ENCODE measurements at places on chromosomes 11 and 22. TPM values are rescaled to one million over a fixed set of nuclear protein-coding genes. Genes with fewer than 3 reads are reported as not detected.
A peak's percentile ranks its signal among the peaks of the same experiment; 100 is the strongest.

DNA sequence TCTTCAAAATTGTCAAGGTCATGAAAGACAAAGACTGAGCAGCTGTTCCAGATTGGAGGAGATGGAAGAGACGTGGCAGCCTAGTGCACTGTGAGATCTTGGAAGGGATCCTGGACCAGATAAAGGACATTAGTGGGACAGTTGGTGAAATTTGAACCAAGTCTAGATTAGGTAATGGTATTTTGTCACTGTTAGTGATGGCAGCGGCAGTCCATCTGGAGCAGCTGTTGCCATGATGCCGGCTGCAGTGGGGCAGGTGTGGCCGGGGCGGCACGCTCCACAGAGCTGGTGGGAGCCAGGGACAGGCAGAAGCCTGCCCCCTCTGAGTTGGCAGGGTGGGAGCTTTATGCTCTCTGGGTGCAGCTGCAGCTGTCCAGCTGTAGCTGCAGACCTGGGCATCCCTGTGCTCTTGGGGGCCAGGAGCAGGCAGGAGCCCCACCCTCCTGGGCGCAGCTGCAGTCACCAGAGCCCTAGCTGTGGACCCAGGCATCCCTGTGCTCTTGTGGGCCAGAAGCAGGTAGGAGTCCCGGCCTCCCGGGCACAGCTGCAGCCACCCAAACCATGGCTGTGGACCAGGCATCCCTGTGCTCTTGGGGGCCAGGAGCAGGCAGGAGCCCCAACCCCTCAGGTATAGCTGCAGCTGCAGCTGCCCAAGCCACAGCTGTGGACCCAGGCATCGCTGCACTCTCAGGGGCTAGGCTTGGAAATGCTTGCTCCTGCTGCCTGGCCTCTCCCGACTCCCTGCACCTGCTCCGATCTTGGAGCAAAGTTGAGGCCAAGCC, 20.7 kb downstream of the DIXDC1 start:
- no peak for DNase-seq

DNA sequence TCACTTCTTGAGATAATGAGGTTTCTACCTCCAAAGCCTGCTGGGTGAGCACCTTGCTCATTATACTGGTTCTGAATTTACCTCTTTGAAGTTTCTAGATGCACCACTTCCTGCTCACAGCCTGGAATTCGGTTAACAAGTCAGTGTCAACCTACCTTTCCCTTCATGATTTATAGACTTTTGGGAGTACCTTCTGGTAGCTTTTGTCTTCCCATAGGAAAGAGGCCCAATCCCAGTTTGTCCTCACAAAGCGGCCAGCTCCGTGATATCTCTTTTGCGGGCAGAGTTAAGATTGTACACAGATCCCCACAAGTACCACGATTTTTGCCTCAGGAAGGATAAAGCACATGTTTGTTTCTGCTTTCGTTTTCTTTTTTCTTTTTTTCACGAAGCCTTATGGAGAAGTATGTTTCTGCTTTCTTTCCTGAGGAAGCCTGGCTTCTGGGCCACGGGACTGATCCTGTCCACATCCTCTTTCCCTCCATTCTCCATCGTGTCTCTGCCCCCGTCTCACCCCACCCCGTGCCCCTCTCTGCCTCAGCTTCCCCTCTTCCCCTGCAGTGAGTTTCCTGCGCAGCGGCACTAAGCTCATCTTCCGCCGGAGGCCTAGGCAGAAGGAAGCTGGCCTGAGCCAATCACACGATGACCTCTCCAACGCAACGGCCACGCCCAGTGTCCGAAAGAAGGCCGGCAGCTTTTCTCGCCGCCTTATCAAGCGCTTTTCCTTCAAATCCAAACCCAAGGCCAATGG, 5.7 kb upstream of the HINFP start:
- DNase-seq = no peak

GRCh38 chr11:115522302-115522701, 18.1 kb upstream of the CADM1 start:
- no peak for DNase-seq

DNA sequence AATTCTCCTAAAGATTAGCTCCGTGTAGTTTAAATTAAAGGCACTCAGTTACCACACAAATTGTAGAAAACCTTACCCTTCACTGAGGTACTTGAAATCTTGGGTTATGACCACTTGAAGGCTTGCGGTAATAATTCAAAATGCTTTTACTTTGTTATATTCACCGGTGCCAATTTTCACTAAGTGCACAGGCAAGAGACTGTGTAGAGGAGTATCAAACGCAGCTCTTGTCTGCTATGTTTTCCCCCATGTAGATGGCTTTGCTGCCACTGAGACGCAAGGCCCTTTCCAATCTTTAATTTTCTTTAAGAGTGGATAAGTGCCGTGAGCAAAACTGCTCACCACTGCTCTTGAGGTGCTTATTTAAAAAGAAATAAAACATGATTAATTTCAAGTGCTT, 155.8 kb downstream of the CADM1 start:
- DNase-seq = no peak

DNA sequence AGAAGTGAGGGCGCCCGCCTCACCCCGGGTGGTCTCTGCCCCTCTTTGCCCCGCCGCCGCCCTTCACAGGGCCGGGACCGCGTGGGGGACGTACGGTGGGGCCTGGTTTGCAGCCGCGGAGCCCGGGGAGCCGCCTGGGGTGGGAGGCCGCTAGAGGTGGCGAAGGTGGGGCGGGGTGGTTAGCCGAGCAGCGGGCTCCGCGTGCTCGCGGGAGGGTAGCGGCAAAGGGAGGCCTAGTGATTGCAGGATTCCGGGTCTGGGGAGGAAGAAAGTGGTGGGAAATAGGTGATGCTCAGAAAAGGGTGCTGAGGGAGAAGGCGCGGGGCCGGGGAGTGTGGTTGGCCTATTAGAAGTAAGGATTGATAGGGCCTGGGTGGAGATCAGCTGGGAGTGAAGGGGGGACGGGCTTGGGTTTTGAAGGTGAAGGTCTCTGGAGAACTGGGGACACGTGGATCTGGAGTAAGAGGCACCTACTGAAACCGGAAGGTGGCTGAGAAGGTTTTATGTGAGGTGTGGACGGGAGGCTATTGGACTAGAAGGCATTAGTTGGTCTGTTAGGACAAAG, 571 bp downstream of the FAR1 start:
- DNase-seq = no peak

GRCh38 chr22:40741116-40741515, 61.8 kb downstream of the MCHR1 start:
- no peak for DNase-seq

DNA sequence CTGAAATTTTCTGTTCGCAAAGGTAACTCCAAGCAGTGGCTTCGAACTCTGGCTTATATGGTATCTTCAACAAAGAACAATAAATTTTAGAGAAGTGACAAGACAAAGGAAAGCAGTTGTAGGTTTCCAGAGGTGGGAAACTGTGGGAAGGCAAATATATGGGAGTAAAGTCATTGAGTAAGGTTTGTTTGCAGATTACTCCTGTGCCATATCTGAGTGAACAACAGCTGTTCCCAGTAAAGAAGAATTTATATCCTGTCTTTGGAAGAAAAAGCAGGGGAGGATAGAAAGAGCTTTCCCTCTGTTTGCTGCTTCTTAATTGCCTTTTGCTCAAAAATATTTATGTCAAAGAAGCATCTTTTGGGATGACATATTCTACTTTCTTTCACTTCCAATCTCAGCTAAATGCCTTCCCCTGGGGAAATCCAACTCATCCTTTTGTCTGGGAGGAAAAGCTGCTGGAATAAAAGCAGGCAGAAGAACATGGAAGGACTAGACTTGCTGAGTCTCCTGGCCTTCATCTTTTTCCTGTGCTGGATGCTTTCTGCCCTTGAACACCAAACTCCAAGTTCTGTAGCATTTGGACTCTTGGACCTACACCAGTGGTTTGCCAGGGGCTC, 10.4 kb upstream of the RCN1 start:
- DNase-seq = no peak

DNA sequence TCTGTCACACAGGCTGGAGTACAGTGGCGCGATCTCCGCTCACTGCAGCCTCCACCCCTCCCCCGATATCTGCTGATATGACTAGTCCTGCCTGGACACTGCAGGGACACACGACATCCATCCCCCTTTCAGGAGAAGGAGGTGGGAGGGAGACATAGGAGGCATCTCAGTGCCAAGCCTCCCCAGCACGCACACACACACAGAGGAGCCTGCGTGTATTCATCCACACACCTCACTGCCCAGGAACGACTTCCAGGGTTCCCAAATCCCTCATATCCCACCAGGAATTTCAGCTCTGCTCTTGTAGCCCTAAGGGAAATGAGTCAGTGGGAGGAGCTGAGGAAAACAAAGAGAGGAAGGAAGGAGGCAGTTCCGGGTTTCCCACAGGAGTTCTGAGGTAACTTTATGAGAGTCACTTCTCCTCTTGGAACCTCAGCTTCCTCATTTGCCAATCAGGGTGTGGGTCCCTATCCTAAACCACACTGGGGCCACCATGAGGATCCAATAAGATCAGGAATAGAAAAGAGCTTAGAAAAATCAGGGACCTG, 37.2 kb upstream of the ACER3 start:
- no peak for DNase-seq

DNA sequence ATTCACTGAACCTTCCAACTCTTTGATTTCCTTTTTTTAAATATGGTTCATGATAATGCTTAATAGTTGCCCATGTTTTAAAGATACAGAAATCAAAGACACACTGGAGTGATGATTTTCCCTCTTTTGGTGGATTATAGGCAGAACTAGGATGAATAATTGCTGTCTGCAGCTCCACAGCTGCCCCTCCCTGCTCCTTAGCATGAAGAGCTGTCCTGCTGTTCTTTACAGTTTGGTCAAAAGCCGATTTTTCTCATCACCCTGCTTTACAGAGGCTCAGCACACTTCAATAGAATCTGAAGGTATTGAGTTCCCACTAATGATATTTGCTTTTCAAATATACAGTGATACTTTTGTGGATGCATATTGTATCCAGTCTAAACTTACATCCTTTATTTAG, 202.6 kb downstream of the AASDHPPT start:
- no peak for DNase-seq

DNA sequence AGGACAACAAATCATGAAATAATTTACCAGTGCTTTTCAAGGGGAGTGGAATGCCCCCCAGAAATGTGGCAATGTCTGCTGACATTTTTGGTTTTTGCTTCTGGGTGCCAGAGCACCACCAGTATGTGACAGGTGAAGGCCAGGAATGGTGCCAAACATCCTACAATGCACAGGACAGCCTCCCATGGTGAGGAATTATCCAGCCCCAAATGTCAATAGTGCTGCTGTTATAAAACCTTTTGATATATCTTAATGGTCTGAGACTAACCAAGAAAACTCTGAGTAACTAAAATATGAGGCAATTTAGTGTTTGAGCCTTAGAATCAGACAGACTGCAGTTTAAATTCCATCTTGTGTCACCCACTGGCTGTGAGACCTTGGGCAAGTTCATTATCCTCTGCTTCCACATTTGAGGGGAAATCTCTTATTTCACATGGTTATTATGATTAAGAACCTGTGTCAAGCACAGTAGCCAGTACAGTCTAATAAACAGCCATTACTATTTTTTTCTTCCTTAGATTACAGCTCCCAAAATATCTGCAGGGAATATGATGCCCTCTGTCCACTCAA, 69.5 kb downstream of the AMBRA1 start:
- no peak for DNase-seq

GRCh38 chr11:124174001-124174583, 9.1 kb upstream of the OR10D3 start:
- no peak for DNase-seq

GRCh38 chr11:85257837-85258236, 369.3 kb downstream of the DLG2 start:
- DNase-seq = no peak

DNA sequence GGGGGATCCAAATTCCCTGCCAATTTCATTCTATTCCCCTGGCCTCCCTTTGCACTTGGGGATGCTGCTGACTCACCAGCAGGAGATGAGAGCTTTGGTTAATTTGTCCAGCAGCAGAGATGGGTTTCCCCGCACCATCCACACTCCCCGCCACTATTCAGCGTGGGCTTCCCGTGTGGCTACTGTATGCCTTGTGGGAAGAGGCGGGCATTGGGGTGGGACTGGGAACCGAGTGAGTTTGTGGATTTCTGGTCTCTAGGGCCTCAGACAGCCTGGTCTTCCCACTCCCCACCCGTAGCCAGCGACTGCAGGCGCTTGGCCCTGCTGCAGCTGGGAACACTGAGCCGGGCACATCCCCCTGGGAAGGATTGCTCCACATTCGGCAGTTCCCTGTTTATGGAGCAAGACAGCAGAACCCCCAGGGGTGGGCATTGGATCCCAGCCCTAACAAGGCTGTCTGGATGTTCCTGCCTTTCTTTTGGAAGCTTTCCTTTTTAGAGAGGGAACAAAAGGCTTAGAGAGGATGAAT, 23.4 kb downstream of the KIAA1671 start:
- DNase-seq = no peak

DNA sequence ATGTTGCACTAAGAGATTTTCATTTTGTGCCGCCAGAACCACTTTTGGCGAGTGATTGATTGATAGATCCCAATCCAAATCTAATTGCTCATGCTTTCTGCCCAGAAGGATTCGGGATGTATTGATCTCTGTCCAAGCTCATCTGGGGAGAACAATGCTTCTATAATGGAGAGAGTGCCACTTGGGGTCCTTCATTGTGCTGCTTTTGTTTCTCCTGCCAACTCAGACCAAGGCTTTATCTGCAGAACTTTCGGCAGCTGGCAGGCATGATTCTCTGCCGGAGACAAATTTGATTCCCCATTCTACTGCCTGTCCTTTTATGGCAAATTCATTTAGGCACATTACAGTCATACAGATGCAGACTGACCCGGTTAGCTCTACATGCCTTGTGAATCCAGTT, 62.9 kb upstream of the NTM start:
- DNase-seq = no peak

- peak; percentile 91 for DNase-seq
Measured at GRCh38 chr11:842370-843002, at the start of the genes POLR2L and TSPAN4. Gene POLR2L, minus strand, starts transcription at chr11:842529. Its CDS starts 21 bp downstream, at chr11:842508. Gene TSPAN4, plus strand, starts transcription at chr11:842852. Its CDS starts 7,453 bp downstream, at chr11:850305.

DNA sequence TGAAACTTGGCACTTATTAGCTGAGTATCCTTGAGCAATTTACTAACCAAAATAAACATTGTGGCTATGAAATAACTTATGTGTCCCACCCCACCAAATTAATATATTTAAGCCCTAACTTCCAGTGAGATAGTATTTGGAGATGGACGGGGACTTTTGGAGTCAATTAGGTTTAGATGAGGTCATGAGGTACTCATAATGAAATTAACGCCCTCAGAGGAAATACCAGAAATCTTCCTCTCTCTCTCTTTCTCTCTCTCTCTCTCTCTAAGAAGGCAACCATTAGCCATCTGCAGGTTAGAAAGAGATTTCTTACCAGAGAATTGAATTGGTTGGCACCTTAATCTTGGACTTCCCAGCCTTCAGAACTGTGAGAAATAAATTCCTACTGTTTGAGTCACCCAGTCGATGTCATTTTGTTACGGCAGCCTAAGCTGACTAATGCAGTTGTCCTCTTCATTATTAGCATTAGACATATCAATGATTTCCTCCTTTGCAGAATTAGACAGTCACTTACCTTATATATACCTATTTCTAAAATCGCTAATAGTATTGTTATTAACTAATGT, 1284.0 kb downstream of the FAM181B start:
- no peak for DNase-seq

Gene CABP2
- total RNA-seq = not detected

Gene TEX12
- not detected for total RNA-seq

Gene YPEL1
- 2.4 TPM for total RNA-seq

Gene CRYBB2
- not detected for total RNA-seq

Measured in left lobe of liver (tissue), 2 donors.